Adipocyte (in vitro differentiated cells): ENCODE measurements at places on chromosomes 6 and 20.

DNA sequence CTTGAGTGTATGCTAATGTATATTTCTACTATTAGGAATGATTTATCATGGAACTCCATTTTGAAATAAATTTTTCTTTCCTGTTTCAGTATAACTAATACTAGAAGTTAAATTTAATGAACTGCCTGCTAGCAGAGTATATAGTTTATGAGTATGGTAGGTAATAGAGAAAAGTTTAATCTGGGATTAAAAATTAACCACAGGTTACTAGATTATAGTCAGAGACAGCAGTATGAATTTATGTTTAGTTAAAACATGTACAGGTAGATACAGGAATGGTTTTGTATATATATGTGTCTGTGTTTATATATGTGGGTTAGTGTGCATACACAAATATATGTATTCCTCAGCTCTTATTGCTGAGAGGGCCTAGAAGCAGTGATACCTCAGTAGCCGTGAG, 32.3 kb downstream of the CD2AP start:
- no peak for DNase-seq

DNA sequence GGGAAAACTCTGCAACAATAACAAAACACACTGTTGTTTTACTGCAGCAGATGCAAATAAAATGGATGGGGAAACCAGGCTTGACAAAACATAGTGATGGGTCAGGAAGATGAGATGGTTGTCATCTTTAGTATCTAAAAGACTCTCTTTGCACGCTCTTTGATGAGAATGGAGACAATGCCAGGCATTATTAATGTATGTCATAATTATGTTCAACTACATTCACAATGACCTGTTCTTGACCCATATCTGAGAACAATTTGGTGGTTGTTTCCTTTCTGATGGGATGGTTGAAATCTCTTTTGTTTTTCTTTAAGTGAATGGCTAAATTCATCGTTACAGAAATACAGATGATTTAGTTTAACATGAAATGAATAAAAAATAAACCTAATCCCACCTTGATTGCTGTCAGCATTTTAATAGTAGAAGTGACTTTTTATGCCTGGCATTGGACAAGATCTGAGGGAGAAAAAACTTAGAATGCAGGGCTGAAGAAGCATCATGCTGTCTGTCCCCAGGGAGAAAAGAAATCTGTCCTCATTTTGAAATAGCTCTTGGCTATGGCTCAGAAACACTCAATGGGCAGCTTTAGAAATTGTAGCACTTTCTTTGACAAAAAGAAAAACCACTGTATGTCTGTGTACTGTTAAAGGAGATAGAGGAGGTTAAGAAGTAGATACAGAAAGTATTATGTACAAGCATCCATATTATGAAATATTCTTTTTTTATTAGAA, 12.4 kb upstream of the GRIK2 start:
- DNase-seq: no peak

- DNase-seq: no peak
These were observed 169.7 kb downstream of the PHF3 start for GRCh38 chr6:63805345-63805744.

- DNase-seq: no peak
These were observed 256.6 kb downstream of the EYS start for GRCh38 chr6:65450451-65450850.
